ENCODE measurements at places on chromosomes 6 and 20.

DNA sequence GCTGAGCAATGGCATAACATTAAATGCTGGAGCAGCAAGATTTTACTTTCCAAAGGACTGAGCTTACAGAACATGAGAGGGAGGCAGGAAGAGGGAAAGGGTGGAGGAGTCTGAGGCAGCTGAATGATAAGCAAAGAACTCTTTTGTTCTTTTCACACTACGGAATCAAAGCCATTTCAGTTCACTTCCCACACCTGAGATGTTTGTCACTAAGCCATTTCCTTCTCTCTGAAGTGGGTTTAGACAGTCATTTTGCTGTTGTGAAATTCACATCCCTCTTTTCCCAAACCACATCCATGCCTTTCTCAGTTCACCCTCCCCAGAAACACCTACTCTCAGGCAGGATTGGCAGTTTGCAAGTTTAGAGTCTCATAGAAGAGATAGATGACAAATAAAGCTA is 267.9 kb downstream of the ADGRG6 start:
- no peak for ATAC-seq

DNA sequence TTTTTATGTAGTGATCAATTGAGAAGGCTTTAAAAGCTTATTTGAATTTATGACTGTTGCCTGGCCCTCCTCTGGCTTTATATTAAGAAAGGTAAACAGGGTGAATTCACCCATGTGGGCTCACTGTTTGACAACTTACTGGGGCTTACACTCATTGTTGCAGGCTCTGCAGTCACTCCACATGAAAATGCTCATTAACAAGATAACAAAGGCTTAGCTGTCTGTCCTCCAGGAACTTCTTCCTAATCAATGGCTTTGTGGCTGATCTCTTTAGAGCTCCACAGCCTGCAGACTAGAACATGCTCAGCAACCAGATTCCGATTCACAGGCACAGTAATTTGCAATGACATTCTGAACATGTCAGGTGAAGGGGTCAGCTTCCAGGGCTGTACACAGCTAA is 323.2 kb upstream of the MAN1A1 start:
- no peak for ATAC-seq

DNA sequence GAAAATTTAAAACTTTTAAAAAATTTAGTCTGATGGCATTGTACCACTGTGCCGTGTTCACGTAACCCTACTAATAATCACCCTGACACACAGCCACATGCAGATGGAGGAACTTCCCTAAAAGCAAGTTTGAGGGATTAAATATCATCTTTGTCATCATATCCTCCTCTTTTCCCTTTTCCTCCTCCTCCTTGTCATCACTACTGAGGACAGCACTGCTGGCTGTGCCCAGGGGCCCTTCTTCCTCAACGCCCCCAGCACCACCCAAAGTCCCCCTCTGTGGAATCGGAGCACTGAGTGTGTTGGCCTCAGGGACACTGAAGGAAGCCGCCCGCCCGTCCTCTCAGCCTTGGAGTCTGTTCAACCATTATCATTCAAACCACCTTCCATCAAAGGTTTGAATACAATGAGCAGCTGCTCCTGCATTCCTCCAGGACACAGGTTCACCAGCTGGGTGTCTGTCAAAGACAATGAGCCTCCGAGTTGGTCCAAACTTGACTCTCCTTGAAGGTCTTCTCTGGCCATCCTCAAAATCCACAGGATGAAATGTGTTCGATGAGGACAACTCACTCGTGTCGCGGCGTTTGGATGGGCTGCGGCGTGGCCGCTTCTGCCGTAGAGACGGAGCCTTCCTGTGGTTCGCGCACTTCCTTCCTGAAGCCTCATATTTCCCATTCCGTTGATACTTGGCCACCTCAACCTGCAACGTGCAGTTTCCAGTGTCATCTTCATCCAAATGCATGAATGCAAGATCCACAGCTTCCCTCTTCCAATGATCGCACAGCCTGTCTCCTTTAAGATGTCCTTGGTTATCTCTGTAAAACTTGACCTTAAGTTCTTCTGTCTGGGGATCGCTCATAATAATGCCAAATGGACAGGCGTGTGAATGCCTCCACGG is 23.3 kb downstream of the NQO2 start:
- ATAC-seq, result peak; percentile 0

DNA sequence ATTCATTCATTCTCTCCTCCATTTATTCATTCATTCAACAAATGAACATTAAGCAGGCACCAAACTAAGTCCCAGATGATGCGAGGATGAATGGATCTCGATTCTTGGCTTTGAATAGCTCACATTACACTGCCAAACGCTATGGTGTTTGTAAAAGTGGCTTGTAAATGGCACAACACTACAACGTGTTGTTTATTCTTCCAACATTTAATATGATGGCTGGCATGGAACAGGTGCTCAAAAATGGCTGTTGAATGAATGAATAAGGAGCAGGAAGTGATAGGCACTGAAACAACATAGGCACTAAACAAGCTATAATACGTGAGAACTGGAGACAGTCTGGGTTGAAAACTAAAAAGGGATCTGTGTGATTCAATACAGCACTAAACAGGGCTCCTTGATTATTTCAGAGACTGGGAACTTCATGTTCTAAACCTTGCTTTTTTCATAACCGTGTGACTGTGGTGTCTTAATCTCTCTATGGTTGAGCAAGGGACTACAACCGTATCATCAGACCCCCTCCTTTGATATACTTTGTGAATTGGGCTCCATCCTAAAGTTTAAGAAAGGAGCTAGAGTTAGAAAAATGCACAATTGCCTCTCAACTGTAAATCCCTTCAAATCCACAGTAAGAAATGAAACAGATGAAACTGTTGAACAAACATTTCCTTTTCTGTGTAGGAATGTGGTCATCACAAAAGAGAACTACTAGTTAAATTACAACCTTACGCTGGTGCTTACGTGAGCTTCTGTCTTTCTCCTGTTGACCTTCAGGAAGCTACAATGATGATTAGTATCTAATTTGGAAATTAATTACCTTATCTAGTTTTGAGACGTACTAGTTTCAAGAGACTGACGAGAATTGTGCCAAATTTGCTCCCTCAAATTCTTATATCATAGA is 16.9 kb upstream of the SLC16A10 start:
- no peak for ATAC-seq

GRCh38 chr6:41705311-41705995 is 30.0 kb downstream of the TFEB start:
- ATAC-seq, result no peak

GRCh38 chr6:36422714-36423100 is 19.9 kb downstream of the PXT1 start:
- ATAC-seq, result no peak

- no peak for ATAC-seq
Measured at GRCh38 chr6:47079638-47080037, 37.5 kb upstream of the ADGRF1 start.

DNA sequence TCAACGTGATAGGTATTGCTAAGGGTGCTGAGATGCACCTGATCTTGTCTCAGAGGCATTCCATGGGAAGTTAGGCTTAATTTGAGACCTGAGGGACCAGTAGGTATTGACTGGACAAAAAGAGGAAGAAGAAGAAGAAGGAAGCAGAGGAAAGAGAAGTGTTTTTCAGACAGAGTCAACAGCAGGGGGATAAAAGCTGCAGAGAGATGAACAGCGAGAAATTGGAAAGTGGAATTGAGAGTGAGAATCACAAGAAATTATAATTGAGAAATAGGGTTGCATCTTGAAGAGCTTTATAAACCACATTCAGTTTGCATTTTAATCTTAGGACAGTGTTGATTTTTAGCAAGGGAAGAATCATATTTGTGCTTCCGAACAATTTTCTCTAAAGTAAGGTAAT is 254.0 kb downstream of the CD83 start:
- no peak for ATAC-seq

- ATAC-seq, result no peak
Measured at GRCh38 chr20:54231036-54231435, 23.1 kb downstream of the PFDN4 start.

GRCh38 chr6:116266803-116267202 is 12.9 kb downstream of the TSPYL1 start:
- no peak for ATAC-seq

All from gastroesophageal sphincter (tissue), 4 donors.